ENCODE measurements at places on chromosomes 7 and 10.

GRCh38 chr10:17771017-17771416 lies 19.0 kb downstream of the TMEM236 start:
- no peak for DNase-seq

DNA sequence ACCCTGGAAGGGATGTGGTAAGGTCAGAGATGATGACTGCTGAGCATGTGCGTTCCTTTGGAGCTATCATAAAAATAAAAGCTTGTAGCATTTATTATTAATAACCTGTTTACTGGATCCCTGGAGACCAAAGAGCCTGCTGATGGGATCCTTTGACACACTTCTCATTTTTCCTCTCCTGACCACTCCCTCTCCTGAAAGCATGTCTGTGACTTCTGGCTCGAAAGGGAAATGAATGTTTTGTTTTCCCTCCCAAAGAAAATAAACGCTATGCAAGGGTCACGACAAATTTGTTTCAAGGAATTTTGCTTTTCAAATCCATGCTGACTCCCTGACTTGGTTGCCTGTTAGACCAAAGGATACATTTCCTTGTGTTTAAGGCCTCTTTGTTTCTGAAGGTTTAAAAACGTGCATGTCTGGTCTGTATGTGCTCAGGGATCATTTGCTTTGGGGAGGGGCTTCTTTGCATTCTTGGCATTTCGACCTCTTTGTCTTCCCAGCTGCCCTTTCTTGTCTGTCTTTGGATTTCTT lies 185.1 kb upstream of the AGK start:
- no peak for DNase-seq

DNA sequence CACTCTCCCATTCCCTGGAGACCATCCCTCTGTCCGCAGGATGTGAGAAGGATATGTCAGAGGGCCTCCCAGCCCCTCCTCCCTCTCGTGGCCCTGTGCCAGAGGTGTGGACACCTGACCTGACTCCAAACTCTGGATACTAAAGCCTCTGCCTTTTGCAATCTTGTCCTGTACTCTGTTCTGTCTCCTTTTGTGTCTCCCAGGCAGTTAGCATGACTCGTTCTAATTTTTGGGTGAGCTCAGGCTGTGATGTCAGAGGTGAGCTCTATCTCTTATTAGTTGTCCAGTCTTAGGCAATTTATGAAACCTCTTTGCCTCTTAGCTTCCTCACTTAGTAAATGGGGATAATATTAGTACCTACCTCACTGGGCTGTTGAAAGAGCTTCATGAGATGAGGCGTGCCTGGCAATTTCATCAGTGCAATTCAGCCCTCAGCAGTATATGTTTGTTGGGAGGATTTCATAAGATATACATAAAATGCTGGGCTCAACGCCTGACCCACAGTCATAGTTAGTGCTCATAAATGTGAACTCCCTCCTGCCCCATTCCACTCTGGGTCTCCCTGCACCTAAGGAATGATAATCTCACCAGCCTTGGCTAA lies 10.9 kb downstream of the MARVELD1 start:
- DNase-seq, result no peak

- no peak for DNase-seq
Measured at GRCh38 chr10:69865450-69865849, 63.7 kb downstream of the COL13A1 start.

- DNase-seq, result no peak
Measured at GRCh38 chr7:22447762-22448161, 52.2 kb downstream of the STEAP1B start.

DNA sequence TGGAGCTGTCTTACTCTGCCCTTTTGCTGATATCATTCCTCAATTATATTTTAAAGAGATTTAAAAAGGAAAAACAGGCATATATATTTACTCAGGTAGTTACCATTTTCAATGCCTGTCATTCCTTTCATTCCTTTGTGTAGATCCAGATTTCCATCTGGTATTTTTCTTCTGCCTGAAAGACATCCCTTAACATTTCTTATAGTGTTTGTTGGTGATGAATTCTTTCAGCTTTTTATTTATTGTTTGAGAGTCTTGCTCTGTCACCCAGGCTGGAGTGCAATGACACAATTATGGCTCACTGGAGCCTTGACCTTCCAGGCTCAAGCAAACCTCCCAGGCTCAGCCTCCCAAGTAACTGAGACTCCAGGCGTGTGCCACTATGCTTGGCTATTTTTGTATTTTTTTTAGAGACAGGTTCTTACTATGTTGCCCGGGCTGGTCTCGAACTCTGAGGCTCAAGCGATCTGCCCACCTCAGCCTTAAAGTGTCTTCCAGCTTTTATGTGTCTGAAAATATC lies 5.6 kb upstream of the POM121 start:
- no peak for DNase-seq

DNA sequence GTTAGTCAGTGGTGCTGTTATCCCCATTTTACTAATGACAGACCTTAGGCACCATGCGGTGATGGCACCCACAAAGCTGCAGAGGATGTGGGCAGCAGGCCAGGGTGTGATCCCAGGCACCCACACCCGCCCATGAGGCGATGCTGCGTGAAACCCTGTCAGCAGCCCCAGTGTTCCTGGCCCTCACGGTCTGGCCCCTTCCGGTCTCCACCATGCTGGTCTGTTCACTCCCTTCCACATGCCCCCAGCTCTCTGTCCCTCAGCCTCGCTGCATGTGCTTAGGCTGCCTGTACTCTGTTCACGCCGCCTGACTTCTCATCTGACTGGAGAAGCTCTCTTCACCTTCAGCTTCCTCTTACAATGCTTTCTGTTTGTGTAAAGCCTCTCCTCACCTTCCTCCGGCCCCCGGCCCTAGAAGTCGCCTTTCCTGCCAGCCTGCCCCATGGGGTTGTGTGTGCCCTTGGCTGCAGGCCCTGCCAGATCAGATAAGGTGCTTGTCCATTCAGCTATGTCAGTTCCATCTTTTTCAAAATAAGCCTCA lies 17.6 kb upstream of the ORAI2 start:
- peak; percentile 63 for DNase-seq

DNA sequence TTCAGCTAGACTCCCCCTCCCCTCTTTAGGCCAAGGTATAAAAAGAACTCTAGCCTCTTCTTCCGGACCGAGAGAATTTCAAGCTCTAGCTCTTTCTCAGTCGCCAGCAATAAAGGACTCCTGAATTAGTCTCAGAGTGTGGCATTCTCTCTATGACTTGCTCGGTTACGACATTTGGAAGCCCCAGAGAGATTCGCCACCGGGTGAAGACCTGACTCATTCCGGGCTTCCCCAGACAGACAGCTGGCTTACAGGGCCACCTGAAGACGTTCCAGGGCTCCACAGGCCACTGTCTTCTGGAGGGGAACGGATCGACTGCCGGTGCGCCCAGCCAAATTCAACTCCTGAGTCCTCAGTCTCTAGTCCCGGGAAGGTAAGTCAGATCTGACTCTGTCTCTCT lies at the start of gene AKR1B15:
AKR1B15 (plus strand) TSS at position 234 of the 400 bp plus-strand sequence. CDS start 15,510 bp downstream, outside the sequence.
- DNase-seq, result no peak

DNA sequence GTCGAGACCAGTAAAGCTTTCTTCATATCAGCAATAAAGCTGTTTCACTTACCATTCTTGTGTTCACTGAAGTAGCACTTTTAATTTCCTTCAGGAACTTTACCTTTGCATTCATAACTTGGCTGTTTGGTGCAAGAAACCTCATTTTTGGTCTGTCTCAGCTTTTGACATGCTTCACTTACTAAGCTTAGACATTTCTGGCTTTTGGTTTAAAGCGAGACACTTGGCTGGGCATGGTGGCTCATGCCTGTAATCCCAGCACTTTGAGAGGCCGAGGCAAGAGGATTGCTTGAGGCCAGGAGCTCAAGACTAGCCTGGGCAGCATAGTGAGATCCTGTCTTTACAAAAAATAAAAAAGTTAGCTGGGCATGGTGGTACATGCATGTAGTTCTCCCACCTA lies 15.8 kb downstream of the PLEKHA1 start:
- no peak for DNase-seq

GRCh38 chr10:17730667-17731066 lies 21.3 kb upstream of the TMEM236 start:
- DNase-seq, result no peak

DNA sequence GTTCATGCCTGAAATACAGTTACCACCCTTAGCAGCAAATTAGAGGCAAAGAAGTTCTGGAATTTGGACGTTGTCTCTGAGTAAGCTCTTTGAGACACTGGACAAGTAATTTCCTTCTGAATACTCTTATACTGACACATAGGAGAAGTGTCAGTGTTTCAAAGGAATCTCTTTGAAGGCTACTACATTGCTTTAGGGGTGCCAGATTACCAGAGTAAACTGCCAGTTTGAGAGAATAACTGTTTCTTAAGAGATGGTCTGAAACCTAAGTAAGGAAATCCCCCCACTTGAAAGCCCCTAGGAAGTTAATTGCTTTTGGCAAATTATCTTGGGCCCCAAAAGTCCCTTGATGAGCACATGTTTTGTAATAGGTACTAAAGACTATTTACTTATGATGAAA lies 3.4 kb downstream of the FAS start:
- no peak for DNase-seq

DNA sequence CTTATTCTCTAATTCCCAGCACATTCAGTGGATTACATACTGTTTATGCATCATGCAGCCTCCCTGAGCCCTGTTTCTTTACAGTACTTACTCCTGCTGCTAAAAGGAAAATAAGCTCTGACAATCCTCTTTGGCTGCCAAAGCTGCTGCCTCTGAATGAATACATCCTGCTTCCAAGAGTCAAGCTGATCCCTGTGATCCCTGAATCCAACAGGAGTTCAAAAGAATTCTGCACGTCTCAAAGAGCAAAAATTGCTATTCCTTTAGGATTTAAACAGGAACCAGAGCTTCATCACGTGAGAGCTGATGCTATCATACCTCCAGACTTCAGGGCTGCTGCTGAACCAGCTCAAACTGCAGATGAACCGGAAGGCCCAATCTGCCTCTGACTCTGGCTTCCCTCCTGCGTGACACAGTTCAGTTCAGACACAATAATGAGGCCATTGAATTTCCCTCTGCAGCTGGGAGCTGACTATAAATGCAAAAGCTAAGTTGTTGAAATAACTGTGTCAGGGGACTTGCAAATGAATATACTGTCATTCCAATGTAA lies 851.0 kb upstream of the PHF14 start:
- DNase-seq, result no peak

GRCh38 chr7:70372768-70373515 lies 759.0 kb upstream of the GALNT17 start:
- no peak for DNase-seq

GRCh38 chr10:35613597-35614226 lies 8.6 kb downstream of the GJD4 start:
- DNase-seq, result no peak

- no peak for DNase-seq
Measured at GRCh38 chr10:21022821-21023220, 125.7 kb upstream of the NEBL start.

DNA sequence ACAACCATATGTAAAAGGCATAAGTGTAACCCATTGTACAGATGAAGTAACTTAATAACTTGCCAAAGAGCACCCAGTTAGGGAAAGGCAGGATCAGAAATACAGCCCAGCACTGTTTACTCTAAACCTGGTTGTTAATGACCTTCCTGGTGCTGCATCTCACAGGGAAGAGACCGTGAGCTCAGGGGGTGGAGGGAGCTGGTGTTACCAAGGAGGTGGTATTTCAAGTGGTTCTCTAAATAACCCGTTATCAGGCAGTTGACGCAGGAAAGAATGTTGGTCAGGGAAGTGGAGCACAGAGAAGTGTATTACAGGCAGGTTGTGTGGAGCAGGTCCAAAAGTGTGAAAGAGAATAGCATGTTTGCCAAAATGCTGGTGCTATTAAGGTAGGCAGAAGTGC lies 4.4 kb upstream of the ST7 start:
- no peak for DNase-seq

GRCh38 chr7:37495574-37496184 lies 47.0 kb upstream of the ELMO1 start:
- DNase-seq, result no peak

DNA sequence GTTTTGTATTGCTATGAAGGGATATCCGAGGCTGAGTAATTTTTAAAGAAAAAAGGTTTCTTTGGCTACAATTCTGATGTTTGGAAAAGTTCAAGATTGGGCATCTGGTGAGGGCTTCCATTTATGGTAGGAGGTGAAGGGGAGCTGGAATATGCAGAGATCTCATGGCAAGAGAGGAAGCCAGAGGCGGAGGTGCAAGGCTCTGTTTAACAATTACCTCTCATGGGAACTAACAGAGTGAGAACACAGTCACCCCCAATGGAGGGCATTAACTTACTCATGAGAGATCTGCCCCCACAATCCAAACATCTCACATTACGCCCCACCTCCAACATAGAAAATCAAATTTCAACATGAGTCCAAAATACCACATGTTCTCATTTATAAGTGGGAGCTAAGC lies 62.0 kb downstream of the AKR1D1 start:
- no peak for DNase-seq

GRCh38 chr10:43437141-43437870 lies 395 bp downstream of the ZNF487 start:
- no peak for DNase-seq

- no peak for DNase-seq
Measured at GRCh38 chr10:51063659-51064535, 10.4 kb upstream of the PRKG1 start.
